ENCODE measurements at places on chromosomes 3 and 15.

- DNase-seq: no peak
Observed at GRCh38 chr3:99648516-99648915, 10.1 kb downstream of the COL8A1 start.

DNA sequence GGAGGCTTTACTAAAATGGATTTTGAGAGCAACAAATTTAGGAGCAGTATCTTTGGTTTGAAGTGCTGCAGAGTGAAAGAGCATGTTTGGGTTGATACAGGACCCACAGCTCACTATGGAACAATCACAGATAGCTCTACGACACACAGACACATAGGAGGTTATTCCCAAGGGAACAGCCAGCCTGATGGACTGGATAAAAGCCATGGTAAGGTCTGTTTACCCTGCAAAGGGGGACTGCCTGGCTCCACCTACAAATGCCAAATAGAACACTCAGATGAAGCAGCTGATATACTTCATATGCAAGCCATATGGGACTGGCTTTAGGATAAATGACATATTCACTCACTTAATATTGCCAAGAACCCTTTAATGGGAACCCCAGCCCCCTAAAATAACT lies 75.4 kb downstream of the CDC25A start:
- DNase-seq: no peak

GRCh38 chr15:60442763-60443162 lies 36.2 kb downstream of the ICE2 start:
- no peak for DNase-seq

GRCh38 chr15:85625856-85626255 lies 168.9 kb downstream of the KLHL25 start:
- peak; percentile 55 for DNase-seq

Measured in femur (tissue), 1 donor.